ENCODE measurements at places on chromosomes 6 and 20.

DNA sequence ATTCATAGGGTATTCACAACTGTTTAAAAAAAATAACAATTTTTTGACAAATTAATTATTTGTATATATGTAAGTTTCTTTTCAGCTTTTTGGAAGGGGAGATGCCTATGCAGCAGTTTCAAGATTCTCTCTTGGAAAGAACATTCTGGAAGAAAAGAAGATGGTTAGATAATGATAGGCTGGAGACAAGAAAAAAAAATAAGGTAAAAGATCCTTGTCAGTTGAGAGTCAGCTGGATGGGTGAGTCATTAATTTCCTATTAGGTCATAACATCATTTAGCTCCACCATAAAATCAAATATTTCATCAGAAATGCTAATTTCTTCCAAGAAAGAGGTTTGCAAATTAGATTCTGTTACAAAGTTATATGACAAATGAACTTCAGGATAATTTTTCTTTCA is 880.4 kb downstream of the EPHA7 start:
- DNase-seq = peak; percentile 4

DNA sequence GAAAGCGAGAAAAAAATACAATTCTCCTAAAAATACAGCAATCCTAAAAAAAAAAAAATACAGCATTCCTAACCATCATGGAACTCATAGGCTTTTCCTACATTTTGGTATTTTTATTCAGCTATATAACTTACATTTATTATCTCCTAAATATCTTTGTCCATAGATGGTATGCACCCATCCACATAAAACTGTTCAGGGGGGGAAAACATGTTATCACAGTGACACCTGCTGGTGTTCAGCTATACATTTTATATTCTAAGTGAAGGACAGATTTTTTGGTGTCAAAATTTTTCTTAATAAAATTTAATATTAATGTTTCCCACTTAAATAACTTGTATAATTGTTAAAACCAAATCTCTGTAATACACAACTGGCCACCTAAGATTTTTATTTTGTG is 58.0 kb downstream of the BLOC1S5 start:
- peak; percentile 43 for DNase-seq

DNA sequence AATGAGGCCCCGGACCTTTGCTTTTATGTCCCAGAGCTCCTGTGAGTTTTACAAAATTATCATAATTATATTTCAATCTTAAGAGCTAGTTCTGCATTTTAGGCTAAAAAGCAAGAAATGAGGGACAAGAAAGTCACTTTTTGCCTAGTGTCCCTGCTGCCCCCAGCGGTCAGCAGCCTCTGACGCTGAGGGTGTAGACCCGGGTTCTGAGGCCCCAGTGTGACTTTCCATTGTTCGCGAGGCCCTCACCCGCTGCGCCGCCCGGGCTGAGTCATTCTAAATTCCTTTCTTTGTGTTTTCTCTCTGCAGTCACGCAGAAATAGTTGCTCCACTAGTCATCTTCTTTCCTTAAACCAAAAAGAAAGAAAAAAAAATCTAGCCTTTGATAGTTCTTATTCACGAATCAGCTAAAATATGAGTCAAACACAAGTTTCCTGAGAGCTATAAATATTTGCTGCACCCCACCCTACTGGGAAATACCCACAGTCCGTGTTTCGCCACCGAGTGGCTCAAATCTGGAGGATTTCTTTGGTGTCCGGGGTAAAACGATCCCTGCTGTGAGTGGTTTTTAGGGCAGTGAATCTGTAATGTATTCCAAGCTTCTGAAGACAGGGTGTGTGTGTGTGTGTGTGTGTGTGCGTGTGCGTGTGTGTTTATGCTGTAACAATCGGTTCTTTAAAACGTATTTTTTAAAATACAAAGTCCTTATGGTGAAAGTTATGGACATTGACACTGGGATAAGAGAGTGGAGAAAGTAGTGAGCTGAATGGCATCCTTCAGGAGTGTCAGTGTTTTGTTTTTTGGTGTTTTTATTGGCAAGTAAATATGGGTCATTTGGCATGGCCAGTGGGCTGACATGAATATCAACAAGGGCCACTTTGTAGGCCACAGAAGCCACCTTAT is 59.7 kb upstream of the EEF1A1 start:
- DNase-seq = peak; percentile 99

- peak; percentile 13 for DNase-seq
Observed at GRCh38 chr6:108518714-108519576, 41.8 kb upstream of the FOXO3 start.
